Mesothelial cell of epicardium (in vitro differentiated cells): ENCODE measurements at places on chromosomes 11 and 22. TPM values are rescaled to one million over a fixed set of nuclear protein-coding genes. Genes with fewer than 3 reads are reported as not detected.

The MRGPRE gene
- total RNA-seq = not detected in 3 replicates

The SLC22A8 gene
- not detected in 3 replicates for total RNA-seq

The DNAJB13 gene
- total RNA-seq = 0.59 to 0.75 TPM (median 0.60 TPM) in 3 replicates

GRCh38 chr11:133949129-133949528 is 7.6 kb downstream of the IGSF9B start:
- DNase-seq = no peak
- peaks cover 89% of the 10 kb centered on the region for H3K27me3 ChIP-seq
- H3K36me3 ChIP-seq = no peaks in the 10 kb centered on the region
- peaks cover 16% of the 10 kb centered on the region for H3K4me1 ChIP-seq

GRCh38 chr22:46592390-46592872 is 27.8 kb upstream of the GRAMD4 start:
- peaks cover 45% of the 10 kb centered on the region for H3K4me1 ChIP-seq
- H3K4me3 ChIP-seq = no peak overlapping the region
- H3K36me3 ChIP-seq = no peaks in the 10 kb centered on the region
- no peak for DNase-seq
